Bronchial epithelial cell (primary cell): ENCODE measurements at places on chromosomes 1 and 21.

- DNase-seq, result peak; percentile 35
Measured at GRCh38 chr21:32940079-32941014, 85.4 kb upstream of the OLIG2 start.

DNA sequence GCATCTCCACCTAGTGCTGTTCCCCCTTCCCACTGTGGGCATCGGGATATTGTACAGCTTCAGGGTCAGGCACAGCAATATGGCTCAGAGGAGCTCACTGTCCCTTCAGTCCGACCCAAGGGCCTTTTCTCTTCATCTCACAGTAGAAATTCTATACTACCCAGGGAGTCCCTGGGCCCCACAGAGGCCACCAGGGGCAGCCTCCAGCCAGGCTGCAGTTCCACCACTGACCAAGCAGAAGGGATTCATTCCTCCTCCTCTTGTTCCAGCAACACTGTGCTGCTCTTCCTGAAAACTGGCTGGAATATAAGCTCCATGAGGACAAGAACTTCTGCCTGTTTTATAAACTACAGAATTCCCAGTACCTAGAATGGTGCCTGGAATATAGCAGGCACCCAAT, 70.5 kb downstream of the CD34 start:
- no peak for DNase-seq

- DNase-seq, result no peak
Measured at GRCh38 chr1:106224426-106224825, 832.0 kb upstream of the PRMT6 start.

DNA sequence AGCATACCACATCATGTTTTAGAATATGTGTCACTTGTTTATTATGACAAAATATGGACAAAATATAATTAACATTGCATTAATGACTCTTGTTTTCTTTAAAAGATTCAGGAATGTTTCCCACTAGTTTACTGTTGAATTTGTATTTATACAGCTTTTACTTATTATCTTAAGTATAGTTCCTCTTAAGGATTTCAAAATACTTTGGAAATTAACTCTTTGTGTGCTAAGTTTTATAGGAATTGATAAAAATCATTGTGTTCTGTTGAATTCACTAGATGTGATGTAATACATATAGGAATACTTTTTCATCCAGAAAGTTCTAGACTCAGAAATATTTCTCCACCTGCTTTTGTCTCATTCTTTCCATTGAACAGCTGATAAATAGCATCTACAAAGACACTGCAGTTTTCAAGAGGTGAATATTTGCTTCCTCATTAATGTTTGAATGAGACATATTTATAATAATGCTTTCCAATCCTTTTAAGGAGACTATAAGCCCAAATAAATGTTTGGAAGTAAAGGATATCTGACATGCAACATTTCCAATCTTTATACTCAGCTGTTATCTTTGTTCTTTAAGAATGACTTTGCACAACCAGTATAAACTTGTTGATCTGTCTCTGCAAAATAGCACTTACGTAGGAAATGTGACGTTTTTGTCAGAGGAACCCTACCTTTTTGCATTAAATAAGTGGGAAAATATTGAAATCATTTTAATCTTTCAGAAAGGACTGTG, 38.4 kb upstream of the SAMSN1 start:
- peak; percentile 38 for DNase-seq

DNA sequence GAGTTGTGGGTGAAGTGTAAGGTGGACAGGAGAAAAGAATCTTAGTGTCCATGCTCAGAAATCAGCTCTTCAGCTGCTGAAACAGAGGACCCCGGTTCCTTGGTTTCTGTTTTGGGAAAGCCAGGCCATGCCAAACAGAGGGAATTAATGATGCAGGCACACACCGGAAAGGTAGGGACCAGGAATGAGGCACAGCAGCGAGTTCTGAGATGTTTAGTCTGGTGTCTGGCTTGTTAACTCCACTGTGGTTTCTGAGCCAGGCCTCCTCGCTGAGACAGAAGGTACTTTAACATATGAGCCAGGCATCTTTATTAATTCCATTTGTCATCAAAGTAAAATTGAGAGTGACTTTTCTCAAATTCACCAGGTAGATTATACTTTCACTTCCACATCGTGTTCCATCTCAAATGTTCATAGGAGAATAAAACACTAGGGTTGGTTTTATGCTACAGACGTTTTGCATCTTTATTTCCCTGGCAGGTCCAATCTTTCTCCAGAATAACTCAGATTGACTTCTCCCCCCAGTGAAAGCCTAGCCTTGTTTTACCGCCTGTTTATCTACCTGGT, 23.5 kb downstream of the LRRC8D start:
- no peak for DNase-seq

- no peak for DNase-seq
Measured at GRCh38 chr1:99675994-99676393, 30.1 kb downstream of the PALMD start.

DNA sequence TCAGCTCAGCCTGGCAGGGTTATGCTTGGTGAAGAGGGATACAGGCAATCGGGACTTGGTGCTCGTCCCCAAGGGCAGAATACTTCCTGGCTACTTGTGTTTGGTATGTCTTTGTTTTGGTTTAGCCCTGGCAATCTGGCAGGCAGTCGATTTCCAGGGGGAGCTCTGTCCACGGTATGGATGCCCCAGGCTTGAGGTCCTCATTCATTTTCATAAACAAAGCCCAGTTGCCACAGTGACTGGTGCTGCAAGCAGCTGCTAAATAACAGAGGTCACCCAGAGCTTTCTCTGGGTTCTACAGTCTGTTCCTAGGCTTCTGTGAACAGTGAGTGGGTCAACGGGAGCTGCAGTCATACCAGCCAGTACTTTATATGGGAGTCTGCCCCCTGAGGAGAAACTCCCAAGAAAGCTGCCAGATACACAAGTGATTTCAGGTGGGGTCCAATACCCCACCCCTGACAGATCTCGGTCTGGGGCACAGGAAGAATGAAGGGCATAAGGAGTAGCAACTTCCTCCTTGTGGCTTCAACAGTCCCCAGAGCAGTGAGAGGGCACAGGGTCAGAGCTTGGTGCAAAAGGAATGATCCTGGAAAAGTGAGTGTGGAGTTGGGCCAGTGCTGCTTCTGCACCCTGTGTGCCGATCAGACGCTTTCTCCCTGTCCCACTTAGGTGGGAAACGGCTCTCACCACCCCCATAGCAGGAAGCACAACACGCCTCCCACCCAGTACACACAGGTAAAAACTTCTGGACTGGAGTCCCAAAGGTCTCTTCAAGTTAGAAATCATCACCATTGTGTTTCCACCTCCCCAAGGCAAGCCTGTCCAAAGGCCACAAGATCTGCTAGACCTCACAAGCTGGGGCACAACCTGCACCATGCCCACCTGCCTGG, 55.5 kb downstream of the TGFBR3 start:
- DNase-seq, result peak; percentile 28

GRCh38 chr1:150221552-150221951, 14.4 kb downstream of the ANP32E start:
- peak; percentile 16 for DNase-seq

DNA sequence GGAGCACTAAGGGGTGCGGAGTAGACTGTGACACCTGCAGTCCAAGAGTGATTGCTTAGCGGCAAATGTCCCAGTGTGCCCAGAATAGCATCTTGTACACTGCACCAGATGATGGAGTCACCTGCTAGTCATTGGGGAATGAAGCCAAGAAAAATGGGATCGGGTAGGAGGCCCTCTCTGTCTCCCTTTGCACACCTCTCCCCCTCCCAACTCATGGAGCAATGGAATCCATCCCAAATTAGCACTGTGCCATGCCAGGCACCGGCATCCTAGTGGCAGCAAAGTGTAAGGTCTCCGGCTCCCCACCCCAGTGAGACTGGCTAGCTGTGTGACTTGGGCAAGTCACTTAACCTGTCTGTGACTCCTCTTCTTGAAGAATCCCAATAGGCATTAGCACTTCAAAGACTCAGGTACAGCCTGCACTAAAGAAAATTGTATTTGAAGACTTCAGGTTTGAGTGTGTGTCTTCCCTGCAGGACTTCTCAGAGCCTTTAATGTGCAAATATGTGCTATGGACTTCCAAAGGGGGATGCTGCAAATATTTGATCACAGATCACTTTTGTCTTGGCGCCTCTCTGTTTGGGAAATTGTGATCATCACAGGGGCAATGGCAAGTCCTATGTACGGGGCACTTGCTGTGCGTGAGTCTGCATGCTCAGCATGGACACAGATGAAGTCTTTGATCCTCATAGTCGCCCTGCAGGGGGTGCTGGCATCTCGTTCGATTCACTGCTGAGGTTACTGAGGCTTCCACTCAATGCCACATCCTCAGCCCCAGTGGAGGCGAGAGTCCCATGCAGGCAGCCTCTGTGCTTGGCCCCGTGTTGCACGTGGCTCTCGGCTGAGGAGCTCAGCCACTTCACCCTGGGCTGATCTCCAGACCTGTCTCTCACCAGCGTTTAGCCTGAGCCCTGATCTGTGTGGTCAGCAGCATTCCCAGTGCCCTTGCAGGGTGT, 272.9 kb upstream of the C1orf174 start:
- no peak for DNase-seq

GRCh38 chr1:234871039-234871709, 257.5 kb downstream of the TOMM20 start:
- no peak for DNase-seq

DNA sequence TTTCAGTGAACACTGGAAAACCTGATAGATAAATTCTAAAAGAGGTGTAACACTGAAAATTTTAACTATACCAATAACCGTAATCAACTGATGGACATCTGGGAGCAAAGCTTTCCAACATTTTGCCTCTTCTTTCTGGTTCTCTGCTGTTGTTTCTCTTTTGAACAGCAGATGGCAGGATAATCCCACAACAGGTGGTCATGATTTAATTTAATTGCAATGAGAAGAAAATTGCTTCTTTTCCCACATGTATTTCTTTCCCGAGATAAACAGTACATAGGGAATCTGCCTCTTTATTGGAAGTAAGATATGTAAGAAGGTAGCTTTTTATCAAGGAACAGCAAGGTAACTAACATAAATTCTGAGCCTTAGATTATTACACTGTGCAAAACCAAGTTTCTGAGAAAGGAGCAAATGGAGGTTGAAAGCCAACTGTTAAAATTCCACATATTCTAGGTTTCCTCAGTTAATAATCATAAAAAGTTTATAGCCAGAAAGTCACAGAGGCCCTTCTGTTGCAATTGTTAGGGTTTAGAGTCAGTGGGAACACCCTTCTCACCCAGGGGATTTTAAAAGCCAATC, 72.9 kb downstream of the RPS6KA1 start:
- peak; percentile 64 for DNase-seq

- peak; percentile 97 for DNase-seq
Measured at GRCh38 chr1:156502894-156503697, 2.5 kb upstream of the MEF2D start.

DNA sequence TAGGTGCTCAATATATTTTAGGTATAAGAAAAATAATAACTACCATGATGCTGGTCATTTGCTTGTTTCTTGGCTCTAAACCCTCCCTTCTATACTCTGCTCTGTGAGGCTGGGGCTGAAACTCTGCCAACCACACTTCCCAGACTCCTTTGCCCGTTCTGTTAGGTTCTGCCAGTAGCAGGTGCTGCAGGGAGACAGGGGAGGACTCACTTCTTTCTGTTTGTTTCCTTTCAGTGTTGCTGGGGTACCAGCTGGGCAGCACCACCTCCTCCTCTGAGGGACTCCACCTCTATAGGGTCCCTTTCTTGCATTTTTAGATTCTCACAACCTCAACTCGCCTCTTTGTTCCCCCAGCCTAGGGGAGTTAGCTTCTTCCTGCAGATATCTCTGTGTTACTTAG, 17.0 kb upstream of the SH2D2A start:
- DNase-seq, result no peak

DNA sequence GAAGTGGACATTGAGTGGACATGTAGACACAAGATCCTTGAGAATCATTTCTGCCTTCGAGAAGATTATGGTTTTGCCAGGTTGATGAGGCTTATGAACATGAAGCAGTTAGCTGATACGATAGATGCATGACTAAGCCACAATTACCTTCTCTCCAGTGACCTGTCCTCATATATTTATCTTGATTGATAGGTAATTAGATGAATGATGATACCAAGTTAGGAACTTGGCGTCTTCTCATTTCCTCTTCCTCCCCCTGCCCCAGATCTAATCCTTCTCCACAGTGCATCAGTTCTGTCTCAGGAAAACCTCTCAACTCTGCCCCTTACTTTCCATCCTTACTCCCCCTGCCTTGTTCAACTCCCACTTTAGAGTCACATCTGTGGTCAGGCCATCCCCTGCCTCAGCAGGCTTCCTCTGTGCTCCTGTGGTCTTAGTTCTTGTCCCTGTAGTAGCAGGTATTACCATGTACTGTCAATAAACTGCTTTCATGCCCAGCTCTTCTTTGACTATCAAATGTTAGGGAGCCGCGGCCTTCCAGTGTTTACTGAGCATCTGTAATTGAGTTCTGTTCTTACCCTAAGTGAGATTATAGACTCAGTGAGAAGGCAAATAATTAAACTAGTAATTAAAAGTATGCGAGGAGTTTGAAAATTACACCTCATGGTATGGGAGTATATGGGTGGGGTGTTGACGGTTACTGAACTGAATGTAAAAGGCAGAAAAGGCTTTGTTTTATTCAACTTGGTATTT, 5.1 kb downstream of the ST6GALNAC3 start:
- no peak for DNase-seq

- DNase-seq, result no peak
Measured at GRCh38 chr1:41385398-41386195, 24.4 kb downstream of the FOXO6 start.

GRCh38 chr1:201731592-201731991, 97.4 kb upstream of the IPO9 start:
- DNase-seq, result no peak
